Peyer's patch (tissue), 4 donors: ENCODE measurements at places on chromosomes 6 and 20. TPM values are rescaled to one million over a fixed set of nuclear protein-coding genes. Genes with fewer than 3 reads are reported as not detected.

The RIMS1 gene
- total RNA-seq = not detected

The SCP2D1 gene
- total RNA-seq = not detected

The MCCD1 gene
- total RNA-seq = not detected

The NKX2-4 gene
- total RNA-seq = not detected

The SLC17A3 gene
- total RNA-seq = not detected

The TCP1 gene
- total RNA-seq = 233 TPM

The RAMACL gene
- total RNA-seq = 1.1 TPM

The COL11A2 gene
- total RNA-seq = 2.5 TPM

The IL17F gene
- not detected for total RNA-seq

The RWDD2A gene
- 3.1 TPM for total RNA-seq

The SLC17A9 gene
- total RNA-seq = 4.9 TPM

The ADGB gene
- total RNA-seq = not detected

The CLPSL2 gene
- total RNA-seq = not detected

The CTSA gene
- 85.0 TPM for total RNA-seq

The KIFC1 gene
- 15.8 TPM for total RNA-seq

The AGER gene
- total RNA-seq = 2.8 TPM

The NKAIN2 gene
- not detected for total RNA-seq

- DNase-seq = peak; percentile 70
These were observed at the start of gene SPEF1 for GRCh38 chr20:3781153-3781910. Gene SPEF1 (minus strand): TSS chr20:3781448. CDS start chr20:3781287, 161 bp downstream.

DNA sequence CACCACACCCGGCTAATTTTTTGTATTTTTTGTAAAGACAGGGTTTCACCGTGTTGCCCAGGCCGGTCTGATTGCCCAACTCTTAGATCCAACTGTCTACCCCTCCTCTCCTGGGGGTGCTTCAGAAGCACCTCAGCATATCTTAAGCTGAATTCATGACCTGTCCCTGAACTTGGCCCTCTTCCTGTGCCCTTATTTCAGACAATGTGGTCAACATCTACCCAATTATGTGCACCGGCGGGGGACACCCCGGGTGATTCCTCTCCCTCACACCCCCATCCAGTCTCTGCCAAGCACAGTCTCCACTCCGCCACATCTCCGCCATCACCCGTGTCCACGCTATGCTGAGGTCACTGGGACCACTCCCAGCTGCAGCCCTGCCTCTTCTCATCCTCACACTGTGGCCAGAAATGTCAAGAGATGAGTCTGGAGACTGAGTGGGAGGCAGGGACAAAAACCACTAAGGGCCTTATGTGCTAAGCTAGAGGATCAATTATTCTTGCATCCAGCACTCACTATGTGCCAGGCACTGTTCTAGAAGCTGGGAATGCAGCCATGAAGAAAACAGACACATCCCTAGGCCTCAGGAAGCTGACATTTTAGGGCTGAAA is 111.9 kb downstream of the ARMC2 start:
- no peak for DNase-seq

DNA sequence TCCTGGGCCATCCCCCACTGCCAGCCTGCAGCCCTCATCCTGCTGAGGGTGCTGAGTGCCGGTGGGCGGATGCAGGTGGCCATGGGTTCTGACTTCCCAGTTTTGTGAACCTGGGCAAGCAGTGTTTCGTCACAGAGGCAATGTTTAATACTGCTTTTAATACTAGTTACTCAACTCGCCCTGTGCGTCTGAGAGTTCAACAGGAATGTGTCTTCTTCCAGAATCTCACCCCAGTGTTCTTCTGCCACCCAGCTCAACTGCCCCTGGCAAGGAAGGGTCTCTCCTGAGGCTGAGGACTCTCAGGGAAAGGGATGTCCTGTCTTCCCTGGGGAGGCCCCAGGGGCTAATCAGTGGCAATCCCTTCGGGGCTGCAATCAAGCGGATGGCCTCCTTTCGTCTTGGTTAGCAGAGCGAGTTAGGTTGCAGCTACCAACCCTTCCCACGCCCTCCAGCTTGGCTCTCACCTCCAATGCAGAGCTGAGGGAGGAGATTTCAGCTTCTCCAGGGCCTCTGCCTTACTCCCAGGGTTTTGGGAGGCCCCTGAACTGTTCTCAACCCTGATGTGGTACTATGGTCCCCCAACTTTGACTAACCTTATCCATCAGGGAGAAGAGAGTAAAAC is 2.0 kb downstream of the KCNK16 start:
- DNase-seq = no peak

GRCh38 chr6:26367114-26367513 is 2.1 kb downstream of the BTN3A2 start:
- DNase-seq = no peak

GRCh38 chr20:38165089-38165965 is at the start of gene TGM2:
Gene TGM2 (minus strand): TSS chr20:38165270. CDS start chr20:38165198, 72 bp downstream.
- peak; percentile 91 for DNase-seq

- no peak for DNase-seq
These were observed 70.3 kb downstream of the UNC5CL start for GRCh38 chr6:40968620-40969164.

- DNase-seq = peak; percentile 79
These were observed 43.3 kb downstream of the PPARD start for GRCh38 chr6:35385457-35386202.

GRCh38 chr6:89834884-89835792 is 5.5 kb downstream of the CASP8AP2 start:
- DNase-seq = peak; percentile 61

- DNase-seq = peak; percentile 85
These were observed 838 bp downstream of the TNFAIP3 start for GRCh38 chr6:137867685-137868509.

GRCh38 chr20:4117158-4117740 is 101.9 kb upstream of the RNF24 start:
- DNase-seq = no peak

GRCh38 chr6:6709106-6709505 is 120.6 kb downstream of the LY86 start:
- no peak for DNase-seq

DNA sequence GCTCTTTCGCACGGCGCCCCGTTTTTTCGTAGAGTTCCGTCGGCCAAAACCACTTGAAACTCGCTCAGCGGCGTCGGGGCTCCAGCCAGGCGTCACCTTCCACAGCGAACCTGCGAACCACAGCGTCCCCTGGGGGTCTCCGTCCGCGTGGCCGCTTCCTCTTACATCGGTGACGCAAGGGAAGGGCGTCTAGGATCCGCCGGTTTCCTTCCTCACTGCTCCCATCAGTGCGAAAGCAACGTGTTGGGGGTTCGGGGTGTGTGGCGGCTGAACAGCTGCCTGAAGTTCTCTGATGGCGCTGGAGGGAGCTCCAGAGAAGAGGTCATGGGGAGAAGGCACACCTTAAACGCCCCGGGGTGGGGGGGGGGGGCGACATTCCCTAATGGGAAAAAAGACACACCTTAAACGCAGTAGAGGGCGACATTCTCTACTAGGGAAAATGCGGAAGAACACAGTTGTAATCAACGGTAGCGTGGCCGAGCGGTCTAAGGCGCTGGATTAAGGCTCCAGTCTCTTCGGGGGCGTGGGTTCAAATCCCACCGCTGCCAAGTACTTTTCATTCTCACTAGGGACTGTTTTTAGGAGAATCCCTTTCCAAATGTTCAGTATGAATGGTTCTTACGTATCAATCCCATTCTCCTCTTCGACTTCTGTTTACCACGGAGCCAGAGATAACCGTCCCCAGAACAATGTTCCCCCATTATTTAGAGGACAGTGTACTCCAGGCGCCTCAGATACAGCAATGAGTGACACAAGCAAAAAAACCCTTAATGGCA is 16.4 kb downstream of the ZNF311 start:
- DNase-seq = peak; percentile 27

DNA sequence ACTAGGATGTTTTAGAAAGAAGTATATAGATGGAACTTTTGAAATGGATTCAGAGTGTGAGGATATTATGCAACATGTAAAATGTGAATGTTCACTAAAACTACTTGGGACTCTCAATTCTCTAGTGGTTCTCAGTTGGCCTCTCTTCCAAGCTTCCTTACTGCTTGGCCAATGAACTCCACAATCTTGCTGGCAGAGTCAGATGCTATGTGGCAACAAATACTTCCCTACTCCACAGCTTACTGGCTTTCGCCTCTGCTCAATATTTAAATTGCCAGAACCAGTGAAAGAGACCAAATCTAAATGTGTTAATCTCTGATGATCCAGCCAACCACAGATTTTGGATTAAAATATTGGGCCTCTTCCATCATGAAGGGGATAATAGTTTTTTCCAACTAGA is 138.4 kb downstream of the HTR1B start:
- DNase-seq = no peak

DNA sequence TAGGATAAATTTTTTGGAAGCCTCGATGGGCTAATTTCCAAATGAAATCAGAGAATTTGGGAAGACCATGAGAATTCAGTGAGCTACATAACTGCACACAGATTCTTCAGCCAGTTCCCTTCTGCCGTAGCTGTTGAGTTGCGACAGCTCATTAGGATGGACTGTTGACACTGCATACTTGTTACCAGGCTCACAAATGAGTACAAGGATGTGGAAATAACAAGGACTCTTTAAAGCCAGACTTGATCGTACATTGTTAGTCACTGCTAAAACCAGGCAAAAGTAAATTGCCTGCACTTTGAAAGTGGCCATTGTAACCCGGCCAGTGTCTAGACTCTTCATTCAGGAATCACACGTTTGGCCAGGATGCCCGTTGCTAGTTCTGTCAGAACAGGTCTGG is 37.0 kb downstream of the NDUFAF5 start:
- DNase-seq = no peak

DNA sequence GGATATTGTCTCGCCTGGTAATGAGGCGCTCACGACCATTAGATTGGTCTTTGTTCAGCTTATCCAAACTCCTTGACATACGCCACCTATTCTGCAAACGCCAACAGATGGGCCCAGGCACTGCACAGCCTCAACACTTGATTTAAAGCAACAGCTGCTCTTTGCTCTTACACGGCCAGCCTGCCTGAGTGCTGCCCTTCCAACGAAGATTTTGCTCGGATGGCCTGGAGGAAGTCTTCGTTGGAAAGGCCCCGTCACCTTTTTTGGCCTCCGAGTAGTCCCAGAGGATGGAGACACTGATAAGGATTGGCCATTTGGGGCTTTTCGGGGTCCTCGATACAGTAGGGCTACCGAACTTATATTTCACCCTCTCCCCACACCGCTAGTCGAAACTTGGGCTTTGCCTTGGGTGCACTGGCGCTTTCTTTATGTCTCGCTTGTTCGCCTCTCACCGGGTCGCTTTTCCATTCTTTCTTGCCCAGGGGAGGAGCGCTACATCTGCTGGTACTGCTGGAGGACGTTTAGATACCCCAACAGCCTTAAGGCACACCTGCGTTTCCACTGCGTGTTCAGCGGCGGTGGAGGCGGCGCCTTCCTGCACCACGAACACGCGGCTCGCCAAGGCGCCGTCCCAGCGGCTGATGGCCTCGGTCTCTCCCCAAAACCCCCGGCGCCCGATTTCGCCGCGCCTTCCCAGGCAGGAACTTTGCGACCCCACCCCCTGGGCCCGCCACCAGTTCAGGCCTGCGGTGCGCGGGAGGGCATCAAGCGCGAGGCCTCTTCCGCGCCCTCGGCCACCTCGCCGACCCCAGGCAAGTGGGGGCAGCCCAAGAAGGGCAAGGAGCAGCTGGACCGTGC is 6.1 kb downstream of the PRDM13 start:
- DNase-seq = no peak

GRCh38 chr20:49568278-49569151 is 578 bp upstream of the PTGIS start:
- no peak for DNase-seq

DNA sequence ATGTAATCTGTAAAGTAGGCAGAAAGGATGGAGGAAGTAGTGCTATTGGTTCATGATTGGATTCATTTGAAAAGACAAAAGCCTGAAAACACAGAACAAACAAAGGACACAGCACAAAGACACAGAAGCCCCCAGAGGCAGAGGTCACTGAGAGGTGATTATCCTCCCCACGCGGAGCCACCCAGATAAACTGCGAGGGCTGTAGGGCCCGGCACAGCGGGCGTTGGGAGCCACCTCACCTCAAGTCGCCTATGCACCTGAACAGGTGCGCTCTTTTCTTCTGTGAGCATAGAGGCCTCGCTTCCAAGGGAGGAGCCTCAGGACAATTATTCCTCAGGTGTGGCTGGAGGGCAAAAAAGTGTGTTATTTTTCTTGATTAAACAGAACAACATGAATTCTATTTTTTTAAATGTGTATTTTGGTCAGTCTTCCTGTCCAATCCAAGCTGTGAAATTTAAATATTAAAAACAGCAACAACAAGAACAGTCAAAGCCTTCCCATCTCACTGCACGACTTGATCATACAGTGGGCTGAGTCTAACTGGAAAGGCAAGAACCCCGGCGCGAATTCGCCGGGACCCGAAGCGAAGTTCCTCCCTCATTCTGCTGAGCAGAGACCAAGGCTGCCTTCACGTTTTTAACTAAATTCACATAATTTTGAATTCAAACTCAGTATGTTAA is 205.3 kb downstream of the THBS2 start:
- no peak for DNase-seq

- DNase-seq = no peak
These were observed 24.0 kb downstream of the CMTR1 start for GRCh38 chr6:37456816-37457560.

DNA sequence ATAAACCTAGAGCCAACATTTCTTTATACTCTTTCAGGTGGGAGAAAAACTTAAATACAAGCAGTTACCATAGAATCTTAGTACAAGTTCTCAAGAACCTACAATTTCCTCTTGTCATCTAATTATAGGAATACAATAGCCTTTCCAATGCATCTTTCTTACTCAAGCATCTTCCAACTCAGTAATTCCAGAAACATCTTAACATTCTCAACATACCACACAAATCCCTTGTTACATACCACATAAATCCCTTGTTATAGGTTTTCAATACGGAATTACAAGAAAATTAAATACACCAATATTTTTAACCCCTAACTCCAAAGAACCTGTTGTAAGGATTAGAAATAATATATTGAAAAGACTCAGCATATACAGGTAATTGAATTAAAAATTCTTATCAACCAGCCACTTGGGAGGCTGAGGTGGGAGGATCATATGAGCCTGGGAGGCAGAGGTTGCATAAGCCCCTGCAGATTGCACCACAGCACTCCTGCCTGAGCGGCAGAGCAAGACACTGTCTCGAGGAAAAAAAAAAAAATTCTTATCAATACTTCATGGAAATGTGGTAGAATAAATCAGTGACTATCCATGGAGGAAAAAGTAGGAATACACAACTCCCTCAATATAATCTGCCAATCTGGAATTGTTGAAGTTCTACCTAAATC is 127.5 kb upstream of the CCDC28A start:
- no peak for DNase-seq

DNA sequence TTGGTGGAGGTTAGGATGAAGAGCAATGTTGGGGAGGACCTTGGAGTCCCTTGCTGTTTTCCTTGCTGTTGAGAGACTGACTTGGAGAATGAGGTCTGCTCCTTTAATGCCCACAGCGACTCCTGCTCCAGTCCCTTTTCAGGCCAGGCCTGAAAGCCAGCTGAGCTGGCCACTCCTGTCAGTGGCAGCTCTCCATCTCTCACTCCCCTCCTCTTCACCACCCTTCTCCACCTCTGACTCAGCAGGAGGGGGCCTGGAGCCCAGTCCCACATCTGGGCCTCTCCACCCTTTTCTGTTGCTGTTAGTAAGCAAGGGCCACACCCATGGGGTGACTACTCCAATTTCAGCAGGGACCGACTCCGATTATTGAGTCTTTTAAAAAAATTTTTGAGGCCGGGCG is 2.2 kb downstream of the SNX21 start:
- no peak for DNase-seq
